Suprapubic skin (tissue), 4 donors: ENCODE measurements at places on chromosomes 13 and 19.
A peak's percentile ranks its signal among the peaks of the same experiment; 100 is the strongest.

- DNase-seq = no peak
- no peaks in the 10 kb centered on the region for H3K27me3 ChIP-seq
- peak overlapping the region; percentile 73 for H3K27ac ChIP-seq
- H3K4me1 ChIP-seq = peaks cover 19% of the 10 kb centered on the region
Observed at GRCh38 chr13:33322543-33322809, 36.9 kb upstream of the STARD13 start.

GRCh38 chr13:71871844-71872243, 4.8 kb upstream of the DACH1 start:
- no peak overlapping the region for H3K4me3 ChIP-seq
- peaks cover 9% of the 10 kb centered on the region for H3K4me1 ChIP-seq
- no peak for DNase-seq
- H3K36me3 ChIP-seq = no peaks in the 10 kb centered on the region

GRCh38 chr13:32212421-32212820, 102.7 kb downstream of the ZAR1L start:
- H3K27me3 ChIP-seq = no peaks in the 10 kb centered on the region
- H3K36me3 ChIP-seq = peaks cover 41% of the 10 kb centered on the region
- no peak for DNase-seq
- H3K4me3 ChIP-seq = no peak overlapping the region
- no peak overlapping the region for H3K27ac ChIP-seq
- no peaks in the 10 kb centered on the region for H3K4me1 ChIP-seq

DNA sequence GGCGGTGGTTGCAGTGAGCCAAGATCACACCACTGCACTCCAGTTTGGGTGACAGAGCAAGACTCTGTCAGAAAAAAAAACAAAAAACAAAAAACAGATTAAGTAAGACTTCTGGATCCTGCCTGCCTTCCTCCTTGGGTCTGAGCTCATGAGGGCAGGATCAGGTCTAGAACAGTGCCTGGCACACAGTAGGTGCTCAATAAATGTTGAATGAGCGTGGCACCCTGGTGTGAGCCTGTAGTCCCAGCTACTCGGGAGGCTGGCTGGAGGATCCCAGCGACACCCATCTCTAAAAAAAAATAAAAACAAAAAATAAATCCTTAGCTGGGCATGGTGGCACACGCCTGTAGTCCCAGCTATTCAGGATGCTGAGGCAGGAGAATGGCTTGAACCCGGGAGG, 2.8 kb upstream of the CDC37 start:
- no peak overlapping the region for H3K27ac ChIP-seq
- no peak for DNase-seq
- H3K27me3 ChIP-seq = peaks cover 50% of the 10 kb centered on the region
- no peak overlapping the region for H3K4me3 ChIP-seq
- H3K36me3 ChIP-seq = no peaks in the 10 kb centered on the region
- peaks cover 37% of the 10 kb centered on the region for H3K4me1 ChIP-seq

DNA sequence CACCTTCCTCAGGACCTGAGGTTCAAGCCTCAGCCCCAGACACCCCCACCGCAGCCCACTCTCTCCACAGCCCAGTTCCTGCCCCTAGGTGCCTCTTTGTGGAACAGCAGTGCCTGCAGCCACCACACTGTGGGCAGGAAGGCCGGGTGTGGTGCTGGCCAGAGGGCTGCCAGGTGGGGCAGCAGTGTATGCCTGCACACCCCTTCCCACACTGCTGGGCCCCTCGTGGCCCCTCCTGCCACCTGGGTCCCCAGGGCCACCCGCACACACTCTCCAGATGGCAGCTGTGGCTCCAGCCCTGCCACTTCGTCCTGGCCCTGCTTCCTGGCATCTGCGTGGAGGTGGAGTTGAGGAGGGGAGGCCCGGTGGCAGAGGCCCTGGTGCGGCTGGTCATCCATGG, 35.1 kb downstream of the HPN start:
- no peak for DNase-seq
- H3K4me3 ChIP-seq = no peak overlapping the region
- H3K36me3 ChIP-seq = no peaks in the 10 kb centered on the region

GRCh38 chr13:26412263-26412662, 145.2 kb upstream of the WASF3 start:
- no peaks in the 10 kb centered on the region for H3K4me1 ChIP-seq
- no peaks in the 10 kb centered on the region for H3K27me3 ChIP-seq
- no peak overlapping the region for H3K4me3 ChIP-seq
- no peak overlapping the region for H3K27ac ChIP-seq
- no peak for DNase-seq
- H3K36me3 ChIP-seq = no peaks in the 10 kb centered on the region

- peaks cover 34% of the 10 kb centered on the region for H3K4me1 ChIP-seq
- H3K4me3 ChIP-seq = peak overlapping the region; percentile 92
- peak; percentile 82 for DNase-seq
- H3K36me3 ChIP-seq = no peaks in the 10 kb centered on the region
- H3K27me3 ChIP-seq = no peaks in the 10 kb centered on the region
Observed at GRCh38 chr13:80339912-80340650, 845 bp downstream of the SPRY2 start.

- no peaks in the 10 kb centered on the region for H3K36me3 ChIP-seq
- H3K4me3 ChIP-seq = no peak overlapping the region
- DNase-seq = no peak
Observed at GRCh38 chr19:40358773-40359172, 10.3 kb downstream of the PLD3 start.

DNA sequence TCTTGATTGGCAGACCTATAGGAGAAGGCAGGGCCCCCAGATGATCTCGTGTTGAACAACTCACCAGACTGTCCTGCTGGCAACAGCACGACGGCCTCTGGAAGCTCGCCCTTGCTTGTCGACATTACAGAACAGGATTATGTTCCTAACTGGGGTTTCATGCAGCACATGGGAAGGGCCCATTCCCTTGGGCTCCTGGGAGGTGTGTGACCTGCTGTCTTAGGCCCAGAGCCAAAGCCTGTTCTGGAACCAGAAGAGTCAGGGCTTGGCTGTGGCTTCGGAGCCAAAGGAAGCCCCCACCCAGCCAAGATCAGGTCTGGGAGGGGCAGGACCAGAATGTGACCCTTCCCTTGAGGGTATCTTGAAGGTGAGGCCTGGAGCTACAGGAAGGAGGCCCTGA, 36.9 kb downstream of the RGCC start:
- H3K36me3 ChIP-seq = no peaks in the 10 kb centered on the region
- peaks cover 44% of the 10 kb centered on the region for H3K4me1 ChIP-seq
- H3K27me3 ChIP-seq = no peaks in the 10 kb centered on the region
- no peak overlapping the region for H3K4me3 ChIP-seq
- no peak for DNase-seq

- peaks cover 9% of the 10 kb centered on the region for H3K27me3 ChIP-seq
- H3K27ac ChIP-seq = no peak overlapping the region
- H3K4me1 ChIP-seq = no peaks in the 10 kb centered on the region
Observed at GRCh38 chr19:39607561-39607960, 5.2 kb downstream of the LGALS13 start.

DNA sequence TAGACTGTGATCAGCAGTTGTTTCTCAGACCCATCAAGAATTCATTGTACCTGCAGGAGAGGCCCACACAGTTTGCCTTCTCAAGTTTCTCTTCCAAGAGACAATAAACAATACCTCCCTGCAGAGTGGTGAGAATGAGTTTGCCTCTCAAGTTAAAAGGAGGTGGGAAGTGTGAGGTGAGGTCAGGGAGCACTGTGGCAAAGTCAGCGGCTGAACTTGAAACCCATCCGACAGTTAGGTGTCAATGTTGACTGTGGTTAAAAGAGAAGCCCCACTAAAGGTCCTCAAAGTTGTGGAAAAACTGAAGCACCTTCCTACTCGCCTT, 72.9 kb upstream of the TSC22D1 start:
- DNase-seq = no peak
- H3K4me1 ChIP-seq = no peaks in the 10 kb centered on the region
- no peaks in the 10 kb centered on the region for H3K27me3 ChIP-seq
- H3K27ac ChIP-seq = no peak overlapping the region
- no peak overlapping the region for H3K4me3 ChIP-seq

GRCh38 chr13:26679411-26680122, 81.0 kb downstream of the GPR12 start:
- H3K27ac ChIP-seq = no peak overlapping the region
- peaks cover 30% of the 10 kb centered on the region for H3K36me3 ChIP-seq
- no peaks in the 10 kb centered on the region for H3K27me3 ChIP-seq
